ENCODE measurements at places on chromosomes 6 and 20.

DNA sequence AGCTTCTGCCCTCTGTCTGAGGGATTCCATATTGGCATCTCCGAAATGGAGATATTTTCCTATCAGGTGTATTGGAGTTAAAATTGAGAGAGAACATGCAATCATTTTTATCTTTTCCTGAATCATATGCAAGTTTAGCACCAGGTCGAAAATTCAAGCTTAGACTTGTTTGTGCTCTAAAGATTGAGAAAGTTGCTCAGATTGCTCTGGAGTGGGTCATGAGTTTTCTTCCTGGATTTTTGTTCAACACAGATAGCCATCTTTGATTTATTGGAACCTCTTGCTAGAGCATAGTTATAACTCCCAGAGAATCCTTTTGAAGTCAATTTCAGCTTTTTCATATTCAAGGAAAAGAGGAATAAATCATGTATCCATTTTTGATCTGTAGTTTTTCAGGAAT is 373.5 kb upstream of the FLRT3 start:
- no peak for DNase-seq

GRCh38 chr6:127199470-127199869 is 67.2 kb upstream of the RNF146 start:
- DNase-seq = no peak

DNA sequence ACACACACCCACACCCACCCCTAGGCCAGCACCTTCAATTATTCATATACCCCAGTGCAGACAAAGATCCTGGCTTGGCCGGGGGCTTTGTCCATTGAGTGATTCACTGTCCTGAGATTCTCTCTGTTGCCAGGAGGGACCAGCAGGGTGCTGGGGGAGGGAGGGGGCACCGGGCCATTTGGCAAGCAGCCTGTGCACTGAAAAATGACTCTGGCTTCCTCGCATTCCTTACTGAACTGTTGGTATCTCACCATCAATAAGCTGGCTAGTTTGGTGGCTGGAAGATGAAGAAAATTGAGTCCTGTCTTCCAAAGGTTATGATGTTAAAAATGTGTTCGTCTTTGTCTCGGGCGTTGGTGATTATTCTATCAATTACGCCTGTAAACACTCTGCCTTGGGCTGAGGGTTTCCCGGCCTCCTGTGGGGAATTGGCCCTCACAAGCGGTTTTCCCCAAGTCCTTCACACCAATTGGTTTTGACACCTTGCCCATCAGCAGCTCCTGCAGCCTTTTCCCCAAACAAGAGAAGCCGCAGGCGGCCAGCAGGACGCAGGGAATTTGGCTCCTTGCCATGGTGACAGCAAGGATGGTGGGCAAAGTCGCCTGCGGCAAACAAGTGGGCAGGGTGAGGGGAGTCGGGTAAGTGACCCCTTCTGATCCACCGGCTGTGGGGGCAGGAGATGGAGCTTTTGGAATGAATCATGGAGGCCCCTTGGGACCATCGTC is 4.9 kb downstream of the VSTM2L start:
- no peak for DNase-seq

GRCh38 chr6:132404736-132405135 is 3.5 kb upstream of the MOXD1 start:
- no peak for DNase-seq

DNA sequence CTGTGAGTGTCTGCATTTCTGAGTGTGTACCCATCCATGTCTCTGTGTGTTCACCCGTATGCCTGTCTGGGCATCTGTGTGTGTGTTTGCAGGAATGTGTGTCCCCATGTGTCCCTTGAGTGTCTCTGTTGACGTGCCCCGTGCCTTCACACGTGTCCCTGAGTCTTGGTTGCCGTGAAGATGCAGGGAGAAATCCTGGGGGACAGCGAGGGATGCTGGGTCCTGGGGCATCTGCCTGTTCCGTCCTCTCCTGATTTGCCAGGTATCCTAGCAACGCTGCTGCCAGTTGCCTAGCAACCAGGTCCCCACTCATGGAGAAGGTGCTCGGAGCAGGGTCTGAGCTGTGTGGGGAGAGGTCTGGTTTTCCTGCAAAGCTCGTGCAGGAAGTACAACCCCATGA is 6.0 kb upstream of the LKAAEAR1 start:
- peak; percentile 96 for DNase-seq

DNA sequence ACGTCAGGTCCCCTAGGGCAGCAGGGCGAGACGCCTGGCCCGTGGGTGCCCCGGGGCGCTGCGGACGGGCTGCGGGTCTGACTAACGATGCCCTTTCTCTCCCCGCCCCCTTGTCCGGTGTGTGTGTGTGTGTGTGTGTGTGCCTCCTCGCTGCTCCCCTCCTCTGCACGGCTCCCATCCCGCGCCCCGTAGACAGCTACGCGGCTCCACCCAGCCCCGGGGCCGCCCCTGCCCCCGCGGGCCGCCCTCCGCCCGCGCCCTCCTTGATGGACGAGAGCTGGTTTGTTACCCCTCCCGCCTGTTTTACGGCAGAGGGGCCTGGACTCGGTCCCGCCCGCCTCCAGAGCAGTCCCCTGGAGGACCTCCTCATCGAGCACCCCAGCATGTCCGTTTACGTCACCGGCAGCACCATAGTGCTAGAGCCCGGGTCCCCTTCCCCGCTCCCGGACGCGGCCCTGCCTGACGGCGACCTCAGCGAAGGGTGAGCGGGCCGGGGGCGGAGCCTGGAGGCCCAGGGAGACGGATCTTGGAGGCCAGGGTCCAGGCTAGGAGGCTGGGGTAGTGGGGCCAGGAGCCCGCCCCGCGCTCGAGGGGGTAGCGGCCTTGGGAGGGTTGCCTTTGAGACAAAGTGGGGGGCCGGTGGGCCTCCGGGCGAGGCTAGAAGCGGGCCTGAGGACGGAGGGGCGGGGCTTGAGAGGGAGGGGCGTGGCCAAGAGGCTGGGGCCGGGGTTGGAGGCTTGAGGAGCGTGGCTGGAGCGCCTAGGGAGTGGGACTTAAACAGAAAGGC is 5.1 kb downstream of the TP53INP2 start:
- peak; percentile 93 for DNase-seq

- no peak for DNase-seq
These were observed 358.4 kb downstream of the BCKDHB start for GRCh38 chr6:80464901-80465300.

DNA sequence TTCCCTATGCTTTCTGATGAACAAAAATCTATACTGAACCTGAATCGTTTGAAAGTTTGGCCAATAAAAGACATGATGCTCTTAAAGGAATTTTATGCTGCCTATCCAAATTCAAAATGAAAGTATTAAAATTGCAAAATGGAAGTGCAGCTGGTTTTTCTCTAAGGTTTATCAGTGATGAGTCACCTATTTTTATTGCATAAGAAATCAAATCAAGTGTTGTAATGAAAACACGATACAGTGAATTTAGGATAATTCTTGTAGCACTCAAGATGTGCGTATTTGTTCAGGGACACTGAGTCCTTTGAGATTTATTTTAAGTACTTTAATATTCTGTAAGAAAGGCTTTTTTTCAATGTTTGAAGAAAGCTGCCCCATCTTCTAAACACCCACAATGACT is 409.5 kb downstream of the ADGRB3 start:
- DNase-seq = no peak

- DNase-seq = no peak
These were observed 21.8 kb upstream of the CCND3 start for GRCh38 chr6:41963371-41963770.

DNA sequence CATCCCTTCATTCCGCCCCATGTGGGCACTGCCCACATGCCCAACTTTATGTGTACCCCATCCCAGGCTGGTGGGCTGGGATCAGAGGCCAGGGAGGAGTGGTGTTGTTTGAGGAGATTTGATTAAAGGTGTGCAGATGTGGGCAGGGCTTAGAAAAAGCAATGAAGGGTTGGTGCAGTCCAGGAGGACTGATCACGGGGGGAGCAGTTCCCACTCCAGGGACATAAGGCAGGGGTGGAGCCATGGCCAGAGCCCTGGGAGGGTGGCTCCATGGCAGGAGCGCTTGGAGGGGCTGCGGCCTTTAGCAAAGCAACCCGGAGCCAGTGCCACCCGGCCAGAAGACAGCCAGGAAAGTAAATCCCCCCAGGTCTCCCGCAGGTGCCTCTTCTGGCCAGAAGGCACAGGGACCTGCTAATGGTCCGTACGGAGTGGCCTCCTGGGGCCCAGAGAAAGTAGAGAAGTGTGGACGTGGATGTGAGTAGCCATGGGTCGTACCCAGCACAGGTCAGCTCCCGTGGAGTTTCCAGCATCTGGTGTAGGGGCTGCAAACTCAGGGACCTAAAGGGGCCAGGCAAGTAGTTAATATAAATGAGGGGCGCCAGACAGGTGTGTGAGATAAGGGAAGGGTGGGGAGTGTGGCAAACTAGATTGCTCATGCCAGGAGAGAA is 62.1 kb upstream of the APCDD1L start:
- no peak for DNase-seq
